ENCODE measurements at places on chromosomes 6 and 20.

- DNase-seq, result no peak
Measured at GRCh38 chr6:125742464-125743120, 6.8 kb upstream of the HEY2 start.

GRCh38 chr20:36815454-36816091, 42.0 kb upstream of the DSN1 start:
- DNase-seq, result no peak

DNA sequence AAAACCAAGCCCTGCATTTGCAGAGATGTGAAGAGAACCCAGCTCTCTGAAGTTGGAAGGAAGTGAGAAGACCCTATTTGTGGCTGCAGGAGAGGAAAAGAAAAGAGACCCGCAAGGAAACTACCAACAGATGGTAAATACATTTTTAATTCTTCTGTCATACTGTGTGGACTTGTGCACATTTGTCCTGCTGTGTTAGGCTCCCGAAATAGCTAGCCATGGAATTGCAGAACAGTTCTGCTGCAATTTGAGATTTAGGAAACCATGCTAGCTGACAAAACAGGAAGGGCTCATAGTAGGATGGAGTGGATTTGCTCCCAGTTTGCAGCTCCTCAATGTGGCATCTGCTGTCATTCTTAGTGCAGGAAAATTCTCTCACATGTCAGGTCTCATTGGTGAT, 12.1 kb upstream of the ATXN1 start:
- DNase-seq, result no peak

GRCh38 chr6:113805173-113805790, 51.9 kb upstream of the MARCKS start:
- DNase-seq, result no peak

DNA sequence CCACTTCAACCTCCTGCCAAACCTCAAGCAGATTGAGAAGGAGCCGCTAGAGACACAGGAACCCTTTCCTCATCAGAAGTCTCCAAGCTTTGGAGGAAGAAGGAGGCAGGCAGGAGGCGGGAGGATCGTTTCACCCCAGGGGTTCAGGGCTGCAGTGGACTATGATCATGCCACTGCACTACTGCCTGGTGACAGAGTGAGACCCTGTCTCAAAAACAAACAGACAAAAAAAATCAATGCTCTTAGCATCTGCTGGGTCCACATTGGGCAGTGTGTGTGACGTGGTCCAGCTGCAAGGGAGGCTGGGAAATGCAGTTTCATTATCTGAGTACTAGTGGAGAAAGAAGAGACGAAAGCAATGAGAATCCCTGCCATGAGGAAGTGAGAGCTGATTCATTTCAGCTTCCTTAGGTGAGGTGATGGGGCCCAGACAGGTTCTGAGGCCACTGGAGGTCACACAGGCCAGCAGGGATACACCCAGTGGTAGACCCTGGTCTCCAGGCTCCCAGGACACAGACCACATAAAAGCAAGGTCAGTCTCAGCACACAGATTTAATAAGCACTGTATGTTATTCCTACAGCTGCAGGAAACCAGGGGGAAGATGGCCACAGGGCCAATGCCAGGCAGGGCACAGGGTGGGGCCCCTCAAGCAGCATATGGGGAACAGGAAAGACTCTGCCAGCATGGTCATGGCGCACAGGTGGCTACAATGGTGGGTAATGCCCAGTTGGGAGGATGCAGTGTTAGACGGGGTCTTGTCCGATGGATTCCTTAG, 4.3 kb downstream of the GFRA4 start:
- DNase-seq, result no peak

- DNase-seq, result no peak
Measured at GRCh38 chr20:57508381-57508780, 16.6 kb downstream of the CTCFL start.

DNA sequence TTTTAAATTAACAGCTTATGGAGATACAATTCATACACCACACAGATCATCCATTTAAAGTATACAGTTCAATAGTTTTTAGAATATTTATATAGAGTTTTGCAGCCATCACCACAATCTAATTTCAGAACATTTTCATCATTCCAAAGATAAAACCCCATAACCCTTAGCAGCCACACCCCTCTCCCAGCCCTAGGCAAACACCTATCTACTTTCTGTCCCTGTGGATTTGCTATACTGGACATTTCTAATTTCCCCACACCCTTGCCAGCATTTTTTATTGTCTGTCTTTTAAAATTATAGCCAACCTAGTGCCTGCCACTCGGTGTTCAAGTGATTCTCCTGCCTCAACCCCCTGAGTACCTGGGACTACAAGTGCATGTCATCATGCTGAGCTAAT, 23.0 kb upstream of the AKAP7 start:
- DNase-seq, result no peak

DNA sequence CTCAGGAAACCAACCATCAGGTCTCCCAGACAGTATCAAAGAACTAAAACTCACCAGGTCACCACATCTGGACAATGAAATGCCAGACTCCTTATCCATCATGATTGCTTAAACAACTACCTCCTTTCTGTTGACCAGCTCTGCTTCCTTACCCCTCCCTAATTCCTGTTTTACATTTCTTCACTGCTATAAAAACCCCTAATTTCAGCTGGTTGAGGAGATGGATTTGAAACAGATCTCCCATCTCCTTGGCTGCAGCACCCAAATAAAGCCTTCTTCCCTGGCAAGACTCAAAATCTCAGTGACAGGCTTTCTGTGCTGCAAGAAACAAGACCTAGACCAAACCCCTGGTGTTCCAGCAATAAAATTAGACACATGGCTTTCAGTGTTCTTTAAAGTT, 40.3 kb downstream of the MYLK4 start:
- no peak for DNase-seq

DNA sequence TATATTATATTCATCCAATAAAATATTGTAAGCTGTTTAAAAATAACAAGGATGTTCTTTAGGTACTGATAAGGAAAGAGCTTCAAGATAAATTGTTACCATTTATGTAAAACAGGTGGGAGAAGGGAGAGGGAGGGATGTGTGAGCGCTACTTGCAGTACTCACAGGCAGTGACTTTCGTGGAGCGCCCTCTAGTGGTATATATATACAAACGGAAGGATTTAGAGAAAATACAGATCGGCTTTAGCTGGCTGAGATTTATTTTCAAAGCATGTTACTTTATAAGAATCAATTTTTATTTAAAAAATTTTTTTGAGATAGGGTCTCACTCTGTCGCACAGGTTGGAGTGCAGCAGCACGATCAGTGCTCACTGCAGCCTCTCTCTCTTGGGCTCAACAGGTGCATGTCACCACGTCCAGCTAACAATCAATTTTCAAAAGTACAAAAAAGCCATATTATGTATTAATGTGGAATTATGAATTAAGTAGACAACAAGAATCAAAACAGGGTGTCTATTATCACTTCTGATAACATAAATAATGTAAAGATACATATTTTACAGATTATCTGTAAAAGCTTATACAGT, 3.3 kb upstream of the MOG start:
- DNase-seq, result peak; percentile 63

DNA sequence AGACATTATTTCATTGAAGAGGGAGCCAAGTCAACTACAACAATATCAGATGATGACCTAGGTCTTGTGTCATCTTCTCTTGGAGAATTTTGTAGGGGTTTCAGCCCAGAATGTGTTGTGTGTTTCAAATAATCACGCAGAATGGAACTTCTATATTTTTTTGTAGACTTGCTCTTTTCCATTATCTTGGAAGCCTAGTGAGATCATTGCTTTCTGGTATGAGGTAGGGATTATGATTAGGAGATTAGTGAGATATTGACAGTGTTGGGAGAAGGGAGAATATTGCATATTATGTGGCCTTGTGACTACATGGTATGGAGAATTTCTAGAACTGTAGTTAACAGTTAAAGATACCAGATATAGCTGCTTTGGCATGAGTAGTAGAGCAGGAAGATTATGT, 423.6 kb upstream of the PLCB4 start:
- no peak for DNase-seq

GRCh38 chr6:147438758-147439528, 69.5 kb upstream of the SAMD5 start:
- peak; percentile 24 for DNase-seq

DNA sequence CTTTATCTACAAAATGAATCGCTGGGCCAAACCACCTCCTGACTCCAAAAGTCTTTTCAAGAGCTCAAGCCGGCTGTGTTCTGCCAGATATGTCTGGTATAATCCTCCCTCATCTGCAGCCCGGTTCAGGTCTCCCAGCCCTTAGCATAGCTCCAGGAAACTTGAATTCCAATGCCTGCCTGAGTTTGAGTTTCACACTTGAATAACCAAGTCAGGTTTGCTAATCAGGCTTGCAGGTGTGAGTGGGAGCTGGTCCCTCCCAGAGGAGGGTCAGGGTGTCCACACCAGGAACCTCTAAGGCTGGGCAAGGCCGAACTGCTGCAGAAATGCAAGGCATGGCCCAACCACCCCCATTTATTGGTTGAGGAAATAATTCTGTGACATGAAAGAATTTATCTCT, 96.6 kb downstream of the TMEM242 start:
- no peak for DNase-seq
